Psoas muscle (tissue), 8 donors: ENCODE measurements at places on chromosomes 6 and 20.
A peak's percentile ranks its signal among the peaks of the same experiment; 100 is the strongest.

DNA sequence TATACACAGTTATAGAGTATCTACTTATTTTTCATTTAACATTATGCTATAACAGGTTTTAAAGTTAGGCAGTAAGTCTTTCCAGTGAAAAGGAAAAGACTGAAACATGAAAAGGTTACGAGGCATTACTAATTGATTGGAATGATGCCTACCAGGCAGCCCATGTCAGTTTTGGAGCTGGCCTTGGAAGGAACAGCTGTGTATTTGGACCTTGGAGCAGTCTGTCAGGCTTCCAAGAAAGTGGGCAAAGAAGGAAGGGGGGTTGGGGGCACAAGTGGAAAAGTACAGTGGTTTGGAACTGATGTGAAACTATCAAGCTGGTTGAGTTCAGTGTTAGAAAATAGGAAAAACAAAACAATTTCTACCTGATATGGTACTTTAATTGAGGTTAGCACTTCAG is 41.7 kb downstream of the SLC16A10 start:
- no peaks in the 10 kb centered on the region for H3K36me3 ChIP-seq
- H3K27me3 ChIP-seq = no peaks in the 10 kb centered on the region
- H3K4me1 ChIP-seq = peaks cover 77% of the 10 kb centered on the region
- peak; percentile 68 for DNase-seq

- H3K4me3 ChIP-seq = no peak overlapping the region
- H3K36me3 ChIP-seq = no peaks in the 10 kb centered on the region
- no peaks in the 10 kb centered on the region for H3K4me1 ChIP-seq
- no peaks in the 10 kb centered on the region for H3K27me3 ChIP-seq
Observed at GRCh38 chr6:1436334-1437306, 47.2 kb downstream of the FOXF2 start.

DNA sequence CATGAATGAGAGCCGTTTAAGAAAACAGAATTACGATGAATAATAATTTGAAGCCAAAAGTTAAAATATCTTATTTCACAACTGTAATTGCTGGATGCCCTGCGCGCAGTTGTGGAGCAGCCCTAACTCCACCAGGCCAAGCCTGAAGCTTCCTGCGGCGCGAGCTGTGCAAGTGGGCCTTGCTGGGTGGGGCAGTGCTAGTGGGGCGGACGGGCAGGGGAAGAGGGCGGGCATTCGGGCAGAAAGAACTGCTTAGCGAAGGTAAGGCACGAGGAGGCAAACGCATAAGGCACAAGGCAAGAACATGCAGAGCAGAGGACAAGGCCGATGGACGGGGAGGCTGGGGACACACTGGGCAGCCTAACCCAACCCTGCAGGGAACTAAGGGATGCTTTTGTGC is 2.3 kb downstream of the HLA-DQB2 start:
- H3K36me3 ChIP-seq = no peaks in the 10 kb centered on the region
- no peaks in the 10 kb centered on the region for H3K4me1 ChIP-seq
- H3K4me3 ChIP-seq = no peak overlapping the region
- H3K27ac ChIP-seq = no peak overlapping the region
- peaks cover 4% of the 10 kb centered on the region for H3K27me3 ChIP-seq
- no peak for DNase-seq

DNA sequence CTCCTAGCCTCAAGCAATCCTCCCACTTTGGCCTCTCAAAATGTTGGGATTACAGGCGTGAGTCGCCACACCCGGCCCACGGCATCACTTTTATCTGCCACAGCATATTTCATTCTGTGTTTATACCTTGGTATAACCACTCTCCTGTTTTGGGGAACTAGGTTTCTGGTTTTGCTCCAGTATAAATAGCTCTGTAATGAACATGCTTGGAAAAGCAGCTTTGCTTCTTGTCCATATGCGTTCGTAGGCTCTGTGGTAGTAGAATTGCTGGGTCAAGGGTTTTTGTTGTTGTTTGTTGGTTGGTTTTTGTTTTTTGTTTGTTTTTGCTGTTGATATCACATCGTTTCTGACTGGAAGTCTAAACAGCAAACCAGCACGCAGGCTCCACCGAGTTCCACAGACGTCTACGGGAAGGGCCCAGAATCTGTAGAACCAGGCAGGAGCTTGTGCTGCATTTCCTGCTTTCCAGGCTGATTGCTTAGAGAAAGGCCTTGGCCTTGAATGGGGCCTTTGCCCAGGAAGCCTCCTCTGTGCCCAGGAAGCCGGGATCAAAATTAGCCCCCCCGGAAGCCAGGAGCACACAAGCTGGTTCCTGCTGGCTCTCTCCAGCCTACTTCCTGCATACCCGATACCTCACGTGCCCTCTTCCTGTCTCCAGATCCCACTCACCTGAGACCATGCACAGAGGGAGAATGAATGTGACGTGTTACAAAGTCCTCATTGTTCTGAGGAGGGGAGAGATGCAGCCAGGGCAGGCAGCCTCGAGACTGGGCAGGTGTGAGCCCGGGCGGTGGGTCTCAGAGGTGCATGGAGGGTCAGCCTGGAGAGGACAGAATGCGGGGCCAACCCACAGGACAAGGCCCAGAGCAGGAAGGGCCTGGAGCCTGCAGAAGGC is 34.7 kb downstream of the AAR2 start:
- peaks cover 5% of the 10 kb centered on the region for H3K27me3 ChIP-seq
- H3K36me3 ChIP-seq = no peaks in the 10 kb centered on the region

DNA sequence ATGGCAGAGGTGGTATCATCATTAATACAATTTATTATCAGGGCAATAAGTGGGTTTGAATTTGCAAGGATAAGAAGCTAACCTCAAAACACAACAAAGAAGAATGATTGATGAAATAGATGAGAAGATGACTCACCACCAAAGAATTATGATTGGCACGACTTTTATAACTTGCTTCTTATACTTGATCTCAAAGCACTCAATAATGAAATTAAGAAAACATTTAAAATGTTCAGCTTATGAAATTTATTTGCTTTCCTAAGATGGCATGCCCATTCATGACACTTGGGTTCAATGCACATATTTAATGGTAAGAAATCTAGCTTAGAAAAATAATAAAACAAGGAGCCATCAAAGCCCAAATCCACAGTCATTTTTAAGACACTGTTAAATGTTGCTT is 477.5 kb downstream of the GJA1 start:
- no peak overlapping the region for H3K4me3 ChIP-seq
- H3K27me3 ChIP-seq = no peaks in the 10 kb centered on the region
